T47D (cell line): ENCODE measurements at places on chromosomes 1 and 21.

DNA sequence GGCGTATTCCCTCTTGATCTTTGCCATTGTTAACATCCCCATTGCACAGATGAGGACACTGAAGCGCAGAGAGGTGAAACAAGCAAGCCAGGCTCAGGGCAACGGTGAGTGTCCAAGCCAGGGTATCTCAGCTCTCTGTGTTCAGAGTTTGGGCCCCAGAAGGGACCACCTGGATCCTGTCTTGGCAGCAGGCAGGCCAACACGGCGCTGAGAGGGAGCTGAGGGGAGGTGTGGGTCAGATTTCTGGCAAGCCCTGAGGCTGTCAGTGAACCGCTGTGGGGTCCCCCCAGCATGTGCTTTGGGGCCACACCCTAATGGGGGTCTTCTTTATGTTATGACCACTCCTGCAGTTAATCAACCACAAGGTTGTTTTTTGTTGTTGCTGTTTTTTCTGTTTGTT, 23.1 kb downstream of the NEK2 start:
- DNase-seq = no peak

GRCh38 chr1:92993581-92993980, 32.3 kb upstream of the DIPK1A start:
- DNase-seq = no peak

DNA sequence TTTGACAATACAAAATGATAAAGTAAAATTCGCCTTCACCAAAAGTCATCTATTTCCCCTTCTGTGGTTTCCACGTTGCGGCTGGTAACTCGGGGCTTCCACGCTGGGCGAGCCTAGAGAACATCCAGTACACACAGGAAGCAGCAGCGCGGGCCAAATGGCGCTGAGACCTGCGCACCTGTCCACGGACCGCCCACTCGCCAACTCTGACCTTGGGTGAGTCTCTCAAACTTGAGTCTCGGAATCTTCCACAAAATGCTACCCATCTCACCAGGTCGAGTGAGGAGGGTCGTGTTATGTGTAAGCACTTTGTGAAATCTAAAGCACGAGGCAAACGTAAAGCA, 820 bp upstream of the TTF2 start:
- peak; percentile 18 for DNase-seq

- no peak for DNase-seq
Observed at GRCh38 chr1:46053734-46054133, 78.7 kb downstream of the PIK3R3 start.
